ENCODE measurements at places on chromosomes 16 and 17. TPM values are rescaled to one million over a fixed set of nuclear protein-coding genes. Genes with fewer than 3 reads are reported as not detected.
A peak's percentile ranks its signal among the peaks of the same experiment; 100 is the strongest.

DNA sequence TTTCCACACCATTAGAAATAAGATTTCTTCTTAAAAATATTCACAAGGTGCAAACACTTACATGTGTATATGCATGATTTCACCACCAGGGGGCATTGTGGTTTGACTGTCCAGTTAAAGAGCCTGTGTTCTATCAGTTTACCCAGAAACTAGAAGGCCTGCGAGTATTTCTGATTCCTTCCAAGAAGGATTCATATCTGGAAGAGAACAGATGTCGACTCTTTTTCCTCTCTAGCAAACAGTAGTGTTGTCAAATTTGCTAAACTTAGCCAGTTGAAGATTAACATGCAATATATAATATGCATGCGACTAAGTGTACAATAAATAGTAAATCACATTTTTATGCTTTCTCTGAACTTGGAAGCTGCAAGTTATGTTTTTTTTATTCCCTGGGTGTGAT is 404.1 kb downstream of the WWOX start:
- peak; percentile 15 for DNase-seq
- H3K36me3 ChIP-seq, result no peaks in the 10 kb centered on the region
- no peak overlapping the region for H3K4me3 ChIP-seq
- H3K27ac ChIP-seq, result no peak overlapping the region
- H3K27me3 ChIP-seq, result no peaks in the 10 kb centered on the region

The COL1A1 gene
- total RNA-seq, result 10.0 TPM

The KRTAP17-1 gene
- total RNA-seq, result not detected

GRCh38 chr17:14845591-14846281 is 419.4 kb downstream of the PMP22 start:
- H3K27me3 ChIP-seq, result peaks cover 3% of the 10 kb centered on the region
- H3K4me1 ChIP-seq, result no peaks in the 10 kb centered on the region
- no peak overlapping the region for H3K27ac ChIP-seq
- H3K36me3 ChIP-seq, result no peaks in the 10 kb centered on the region

DNA sequence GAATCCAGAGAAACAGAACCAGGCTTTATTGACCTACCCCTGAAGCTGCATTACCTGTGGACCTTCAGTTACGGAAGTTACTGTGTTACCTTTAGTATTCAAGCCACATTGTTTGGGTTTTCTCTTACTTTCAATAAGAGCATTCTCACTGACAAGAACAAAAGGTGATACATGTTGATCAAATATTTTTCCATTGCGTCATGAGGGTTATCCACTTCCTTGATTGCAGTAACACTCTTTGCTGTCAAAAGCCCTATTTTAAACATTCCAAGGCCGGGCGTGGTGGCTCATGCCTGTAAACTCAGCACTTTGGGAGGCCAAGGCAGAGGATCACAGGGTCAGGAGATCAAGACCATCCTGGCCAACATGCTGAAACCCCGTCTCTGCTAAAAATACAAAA is 28.6 kb upstream of the PAFAH1B1 start:
- no peaks in the 10 kb centered on the region for H3K27me3 ChIP-seq
- no peak overlapping the region for H3K27ac ChIP-seq
- DNase-seq, result no peak
- peaks cover 4% of the 10 kb centered on the region for H3K4me1 ChIP-seq

DNA sequence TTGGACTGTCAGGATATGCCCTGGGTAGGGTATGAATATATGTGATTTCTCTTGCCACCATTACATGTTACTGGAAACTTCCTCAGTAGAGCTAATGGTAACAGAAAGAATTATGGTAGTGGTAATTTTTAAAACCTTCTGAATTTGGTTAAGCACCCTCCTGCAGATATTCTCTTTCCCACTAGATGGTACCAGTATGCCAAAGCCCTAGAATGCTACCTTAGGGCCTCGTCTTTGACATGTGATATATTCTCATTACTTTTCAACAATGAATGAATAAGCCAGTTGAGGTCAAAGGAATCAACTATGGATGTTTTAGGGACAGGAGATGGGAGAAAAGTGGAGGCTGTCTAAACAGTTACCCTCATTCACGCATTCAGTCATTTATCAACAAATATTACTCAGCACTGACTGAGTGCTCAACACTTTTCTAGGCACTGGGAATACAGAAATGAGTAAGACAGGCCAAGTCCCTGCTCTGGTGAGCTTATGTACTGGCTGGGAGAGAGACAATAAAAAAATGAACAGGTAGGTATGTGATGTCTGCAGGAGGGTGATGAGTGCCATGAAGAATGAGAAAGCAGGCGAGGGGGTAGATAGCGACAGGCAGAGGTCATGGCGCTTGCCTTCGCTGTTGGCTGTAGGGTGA is 14.7 kb downstream of the CDH13 start:
- no peak overlapping the region for H3K4me3 ChIP-seq
- no peak for DNase-seq
- H3K27me3 ChIP-seq, result no peaks in the 10 kb centered on the region
- no peaks in the 10 kb centered on the region for H3K4me1 ChIP-seq

GRCh38 chr17:13986855-13987254 is 82.4 kb upstream of the COX10 start:
- DNase-seq, result no peak
- no peaks in the 10 kb centered on the region for H3K36me3 ChIP-seq
- no peak overlapping the region for H3K27ac ChIP-seq
- H3K4me1 ChIP-seq, result no peaks in the 10 kb centered on the region
- H3K27me3 ChIP-seq, result no peaks in the 10 kb centered on the region

The PPL gene
- total RNA-seq, result not detected

GRCh38 chr17:76691379-76692191 is 19.2 kb downstream of the MXRA7 start:
- H3K4me1 ChIP-seq, result no peaks in the 10 kb centered on the region
- DNase-seq, result no peak
- no peak overlapping the region for H3K27ac ChIP-seq
- H3K36me3 ChIP-seq, result no peaks in the 10 kb centered on the region
- no peaks in the 10 kb centered on the region for H3K27me3 ChIP-seq

- DNase-seq, result no peak
- H3K27me3 ChIP-seq, result no peaks in the 10 kb centered on the region
- H3K4me3 ChIP-seq, result peak overlapping the region; percentile 53
- H3K4me1 ChIP-seq, result peaks cover 34% of the 10 kb centered on the region
- H3K27ac ChIP-seq, result no peak overlapping the region
Measured at GRCh38 chr16:426115-426905, 861 bp downstream of the RAB11FIP3 start.

The USP6 gene
- 0.08 TPM for total RNA-seq

GRCh38 chr17:45038728-45039634 is 12.5 kb downstream of the DCAKD start:
- peaks cover 19% of the 10 kb centered on the region for H3K4me1 ChIP-seq
- no peak overlapping the region for H3K27ac ChIP-seq
- H3K4me3 ChIP-seq, result no peak overlapping the region
- H3K27me3 ChIP-seq, result no peaks in the 10 kb centered on the region
- H3K36me3 ChIP-seq, result peaks cover 13% of the 10 kb centered on the region
- no peak for DNase-seq

DNA sequence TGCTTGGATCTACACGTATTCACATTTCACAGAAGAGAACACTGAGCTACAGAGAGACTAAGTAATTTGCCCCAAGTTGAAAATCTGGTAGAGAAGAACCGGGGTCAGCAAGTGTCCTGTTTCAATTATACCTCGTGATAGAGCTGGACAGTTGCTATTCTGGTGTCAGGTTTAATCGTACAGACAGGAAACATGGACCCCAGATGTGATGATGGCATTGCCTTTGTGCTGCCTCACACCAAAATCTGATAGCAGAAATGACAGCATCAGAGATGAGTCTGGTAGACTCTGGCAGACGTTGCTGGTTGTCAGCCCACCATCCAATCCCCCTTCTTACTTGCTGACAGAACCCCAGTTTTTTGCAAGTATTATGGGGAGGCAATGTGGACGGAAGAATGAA is 112.1 kb upstream of the FOXF1 start:
- no peak overlapping the region for H3K4me3 ChIP-seq
- no peaks in the 10 kb centered on the region for H3K4me1 ChIP-seq
- no peak for DNase-seq

DNA sequence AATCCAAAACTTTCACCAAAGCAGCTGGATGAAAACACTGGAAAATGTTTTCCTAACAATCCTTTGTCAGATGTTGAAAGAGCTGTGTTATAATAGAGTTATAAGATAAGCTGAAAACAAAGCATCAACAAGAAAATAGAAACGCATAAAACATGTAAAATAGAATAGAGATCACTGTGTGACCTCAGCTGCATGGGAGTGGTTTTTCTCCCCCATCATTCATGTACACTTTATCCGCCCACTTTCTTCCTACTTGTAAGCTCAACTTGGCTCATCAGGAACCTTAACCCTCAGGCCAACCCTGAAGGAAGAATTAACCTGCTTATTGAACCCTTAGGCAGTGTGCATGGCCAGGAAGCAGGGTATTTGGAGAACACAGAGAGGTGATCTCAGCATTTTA is 238.5 kb upstream of the PMFBP1 start:
- H3K4me1 ChIP-seq, result no peaks in the 10 kb centered on the region
- no peak overlapping the region for H3K27ac ChIP-seq
- H3K27me3 ChIP-seq, result no peaks in the 10 kb centered on the region

The TMEM231 gene
- 2.5 TPM for total RNA-seq

GRCh38 chr16:80723091-80723490 is 81.3 kb downstream of the CDYL2 start:
- no peaks in the 10 kb centered on the region for H3K27me3 ChIP-seq
- no peak overlapping the region for H3K4me3 ChIP-seq
- peaks cover 18% of the 10 kb centered on the region for H3K4me1 ChIP-seq
- H3K27ac ChIP-seq, result no peak overlapping the region
- DNase-seq, result no peak

DNA sequence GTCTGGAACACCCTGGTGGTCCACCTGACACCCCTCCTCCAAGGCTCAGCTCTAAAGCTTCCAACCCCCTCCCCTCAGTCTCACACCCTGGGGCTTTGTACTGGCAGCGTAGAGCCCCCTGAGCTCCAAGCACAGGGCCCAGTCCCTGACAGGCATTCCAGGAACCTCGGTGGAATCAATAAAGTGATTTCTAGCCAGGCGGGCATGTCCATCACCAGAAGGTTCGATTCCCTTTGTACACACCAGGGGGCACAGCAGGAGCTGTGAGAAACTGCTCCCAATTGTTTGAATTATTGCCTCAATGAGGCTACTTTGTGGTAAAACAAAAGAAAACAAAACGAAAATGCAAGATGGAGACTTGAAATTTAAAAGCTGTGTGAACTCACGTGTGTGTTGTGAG is 51.8 kb downstream of the SMPD3 start:
- H3K27ac ChIP-seq, result no peak overlapping the region
- H3K4me3 ChIP-seq, result no peak overlapping the region
- H3K27me3 ChIP-seq, result no peaks in the 10 kb centered on the region
- H3K4me1 ChIP-seq, result peaks cover 32% of the 10 kb centered on the region
- DNase-seq, result peak; percentile 75

- H3K4me1 ChIP-seq, result peaks cover 51% of the 10 kb centered on the region
- H3K4me3 ChIP-seq, result no peak overlapping the region
- no peak overlapping the region for H3K27ac ChIP-seq
- no peak for DNase-seq
- peaks cover 12% of the 10 kb centered on the region for H3K36me3 ChIP-seq
Measured at GRCh38 chr17:7354262-7354843, 603 bp upstream of the TMEM95 start.

GRCh38 chr16:85829171-85829719 is 29.8 kb downstream of the COX4I1 start:
- peaks cover 21% of the 10 kb centered on the region for H3K27me3 ChIP-seq
- H3K36me3 ChIP-seq, result no peaks in the 10 kb centered on the region
- peaks cover 12% of the 10 kb centered on the region for H3K4me1 ChIP-seq

DNA sequence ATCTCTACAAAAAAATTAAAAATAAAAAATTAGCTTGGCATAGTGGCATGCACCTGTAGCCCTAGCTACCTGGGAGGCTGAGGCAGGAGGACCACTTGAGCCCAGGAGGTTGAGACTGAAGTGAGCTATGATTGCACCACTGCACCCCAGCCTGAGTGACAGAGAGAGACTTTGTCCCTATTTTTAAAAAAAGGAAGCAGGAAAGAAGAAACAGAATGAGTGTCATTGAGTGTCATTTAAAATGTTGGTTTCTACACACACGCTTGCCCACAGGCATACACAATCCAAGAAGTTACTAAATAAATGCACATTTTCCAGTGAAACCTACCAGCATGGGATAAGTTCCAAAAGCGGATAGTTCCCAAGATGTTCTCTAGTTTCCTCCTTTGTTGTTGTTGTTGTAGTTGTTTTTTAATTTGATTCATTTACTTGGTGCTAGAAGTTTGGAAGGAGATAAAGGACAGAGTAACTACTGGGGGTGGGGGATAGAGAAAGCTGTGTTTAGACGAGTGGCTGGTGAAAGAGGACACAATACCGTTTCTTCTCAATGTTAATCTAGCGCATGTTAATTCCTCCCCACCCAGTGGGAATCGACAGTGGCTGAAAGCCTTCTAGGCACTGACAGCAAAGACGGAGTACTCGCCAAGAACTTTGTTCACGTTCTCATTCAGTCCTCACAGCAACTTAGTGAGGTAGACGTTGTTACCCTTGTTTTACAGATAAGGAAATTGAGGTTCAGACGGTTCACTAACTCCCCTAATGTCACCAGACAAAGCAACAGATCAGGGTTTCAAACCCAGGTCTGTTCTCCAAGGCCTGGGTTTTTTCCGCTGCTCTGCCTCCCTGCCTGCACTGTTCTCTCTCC is 17.3 kb downstream of the MRPS23 start:
- H3K27me3 ChIP-seq, result no peaks in the 10 kb centered on the region
- H3K36me3 ChIP-seq, result peaks cover 8% of the 10 kb centered on the region
- peak overlapping the region; percentile 46 for H3K4me3 ChIP-seq
- peaks cover 6% of the 10 kb centered on the region for H3K4me1 ChIP-seq
- DNase-seq, result no peak
- no peak overlapping the region for H3K27ac ChIP-seq

- H3K4me1 ChIP-seq, result peaks cover 38% of the 10 kb centered on the region
- peak overlapping the region; percentile 63 for H3K27ac ChIP-seq
- no peaks in the 10 kb centered on the region for H3K27me3 ChIP-seq
- peaks cover 4% of the 10 kb centered on the region for H3K36me3 ChIP-seq
- peak overlapping the region; percentile 96 for H3K4me3 ChIP-seq
Measured at GRCh38 chr16:89971495-89972243, 23.1 kb downstream of the DEF8 start.

The GGNBP2 gene
- 228 TPM for total RNA-seq

DNA sequence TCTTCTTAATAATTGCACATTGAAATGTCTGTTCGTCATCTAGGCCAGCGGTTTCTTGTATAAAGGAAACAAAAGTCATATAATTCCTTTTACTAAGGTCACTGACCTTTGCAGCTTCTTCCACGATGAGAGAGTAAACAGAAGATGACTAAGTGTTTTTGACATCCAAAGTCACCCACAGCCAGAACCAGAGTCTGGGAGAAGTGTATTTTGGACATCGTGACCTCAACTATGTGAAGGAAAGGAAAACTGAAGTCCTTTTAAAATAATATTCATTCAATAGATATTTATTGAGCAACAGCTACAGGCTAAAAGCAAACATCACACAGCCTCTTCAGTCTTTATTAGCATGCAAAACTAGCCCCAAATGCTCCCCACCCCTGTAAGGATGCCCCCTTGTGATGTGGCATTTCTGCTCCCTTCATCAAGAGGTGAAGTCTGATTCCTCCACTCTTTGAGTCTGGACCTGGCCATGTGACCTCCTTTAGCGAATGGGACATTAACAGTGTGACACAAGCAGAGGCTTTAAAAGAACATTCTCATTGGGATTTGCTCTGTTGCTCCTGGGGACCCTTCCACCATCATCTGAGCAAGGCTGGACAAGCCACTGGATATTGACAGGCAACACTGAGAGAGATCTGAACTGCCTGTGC is 8.1 kb upstream of the PMP22 start:
- DNase-seq, result no peak
- H3K27ac ChIP-seq, result no peak overlapping the region
- H3K4me1 ChIP-seq, result no peaks in the 10 kb centered on the region
- no peaks in the 10 kb centered on the region for H3K36me3 ChIP-seq

The TBC1D3H gene
- not detected for total RNA-seq

- peaks cover 53% of the 10 kb centered on the region for H3K36me3 ChIP-seq
- no peak for DNase-seq
- H3K4me3 ChIP-seq, result no peak overlapping the region
- H3K27ac ChIP-seq, result no peak overlapping the region
- no peaks in the 10 kb centered on the region for H3K27me3 ChIP-seq
- H3K4me1 ChIP-seq, result no peaks in the 10 kb centered on the region
Measured at GRCh38 chr16:74898659-74899058, 86.3 kb downstream of the WDR59 start.
